ENCODE measurements at places on chromosomes 12 and 14.

DNA sequence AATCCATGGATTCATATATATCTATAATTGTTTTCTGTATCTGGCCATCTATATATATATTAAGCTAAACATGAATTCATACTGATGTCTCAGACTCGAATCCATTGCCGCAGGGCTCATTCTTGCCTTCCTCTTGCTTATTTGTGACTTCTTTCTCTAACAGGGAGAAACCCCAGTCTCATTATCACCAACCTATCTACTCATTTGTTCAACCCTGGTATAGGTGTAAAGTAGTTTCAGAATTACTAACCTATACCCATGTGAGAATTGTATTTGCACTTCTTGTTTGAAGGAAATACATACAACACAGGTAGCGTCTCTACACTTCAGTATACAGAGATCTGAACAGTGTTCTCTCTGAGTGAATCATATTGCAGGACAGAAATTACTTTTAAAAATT is 77.7 kb downstream of the PTPN11 start:
- DNase-seq, result no peak

DNA sequence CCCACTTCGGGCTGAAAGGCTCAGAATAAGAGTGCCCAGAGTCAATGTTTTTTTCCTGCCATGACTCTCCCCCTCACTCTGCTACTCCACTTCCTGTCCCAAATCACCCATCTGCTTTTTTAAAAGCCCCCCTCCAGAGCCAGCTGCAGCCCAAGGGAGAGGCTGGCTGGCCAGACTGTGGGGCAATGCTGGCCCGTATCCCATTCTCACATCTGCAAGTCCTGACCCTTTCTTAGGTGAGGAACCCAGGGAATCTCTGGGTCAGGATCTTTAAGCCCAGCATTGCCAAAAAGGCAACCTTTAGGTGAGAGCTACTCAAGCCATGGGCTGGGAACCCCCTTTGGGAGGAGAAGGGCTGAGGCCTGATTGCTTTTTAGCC is 1.7 kb upstream of the ITGA5 start:
- DNase-seq, result peak; percentile 38

- no peak for DNase-seq
These were observed 220.0 kb upstream of the GRIP1 start for GRCh38 chr12:66898700-66899469.

- no peak for DNase-seq
These were observed 193.9 kb downstream of the C12orf42 start for GRCh38 chr12:103301642-103302591.

DNA sequence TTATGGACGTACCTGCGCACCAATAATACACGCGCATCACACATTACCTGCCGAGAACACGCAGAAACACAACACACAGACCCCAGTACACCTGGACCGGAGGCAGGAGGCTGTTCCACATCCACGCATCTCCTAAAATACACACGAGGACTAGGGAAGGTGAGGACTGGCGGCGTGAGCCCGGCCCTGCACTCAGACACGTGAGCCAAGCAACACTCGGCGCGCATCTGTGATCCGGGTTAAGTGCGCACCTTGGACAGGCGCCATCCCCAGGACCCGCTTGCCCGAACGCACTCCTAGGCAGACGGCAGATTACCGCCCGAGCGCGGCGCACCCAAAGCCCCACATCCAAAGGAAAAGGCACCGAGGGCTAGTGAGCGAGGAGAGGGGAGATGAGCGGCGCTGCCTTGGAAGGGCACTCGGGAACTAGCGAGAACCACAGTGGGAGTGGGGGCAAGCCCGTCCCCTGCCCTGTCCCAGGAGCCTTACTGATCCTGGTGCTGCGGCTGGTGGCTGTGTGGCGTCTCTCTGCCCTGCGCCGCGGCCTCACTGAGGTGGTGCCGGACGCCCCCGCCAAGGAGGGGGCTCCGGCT is 417 bp downstream of the GLS2 start:
- DNase-seq, result peak; percentile 54

- no peak for DNase-seq
These were observed 720.9 kb downstream of the FSCB start for GRCh38 chr14:43786066-43786762.

DNA sequence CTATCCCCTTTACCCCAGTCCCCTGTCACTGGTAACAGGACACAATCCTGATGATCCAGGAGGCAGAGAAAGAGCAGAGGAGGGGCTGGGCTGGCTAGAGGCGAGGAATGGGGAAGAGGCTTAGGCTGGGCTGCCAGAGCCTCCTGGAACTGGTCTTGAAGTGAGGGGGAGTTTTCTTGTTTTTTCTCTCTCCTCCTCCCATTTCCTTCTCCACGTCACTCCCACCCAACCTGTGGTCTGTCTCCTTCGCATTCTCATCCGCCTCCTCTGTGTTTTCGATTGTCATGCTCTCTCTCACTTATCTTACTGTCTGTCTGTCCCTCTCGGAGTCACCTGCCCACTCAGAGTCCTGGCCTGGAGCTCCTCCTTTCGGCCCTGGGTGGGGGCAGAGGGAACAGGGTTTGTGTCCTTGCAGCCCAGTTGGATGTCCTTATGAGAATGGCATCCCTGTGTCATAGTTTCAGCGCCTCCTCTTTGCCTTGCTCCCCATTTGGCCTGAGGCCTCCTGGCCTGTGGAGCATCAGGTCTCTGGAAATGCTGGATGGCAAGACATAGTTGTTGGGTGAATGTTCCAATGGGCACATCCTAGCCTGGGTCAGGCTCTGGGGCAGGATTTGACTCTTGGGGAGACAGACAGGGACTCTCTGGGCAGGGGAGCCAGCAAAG is 3.4 kb upstream of the KRT80 start:
- DNase-seq, result no peak

DNA sequence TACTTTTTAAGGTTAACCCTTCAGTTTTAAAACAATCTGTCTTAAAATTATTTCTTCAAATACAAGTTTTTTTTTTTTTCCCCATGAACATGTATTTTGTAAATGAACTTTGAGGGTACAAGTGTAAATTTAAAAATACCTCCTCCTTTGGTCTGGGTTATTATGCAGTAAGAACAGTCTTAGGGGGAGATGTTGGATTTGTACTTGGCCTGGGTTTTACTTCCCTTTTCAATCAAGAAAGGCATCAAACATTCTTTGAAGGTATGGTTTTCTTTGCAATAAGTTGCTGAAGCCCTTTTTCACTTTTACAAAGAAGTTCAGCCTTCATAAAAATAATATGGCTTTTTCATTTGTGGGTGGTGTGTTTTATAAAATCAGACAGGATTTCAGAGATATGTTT is 20.5 kb downstream of the WBP11 start:
- no peak for DNase-seq

GRCh38 chr12:75622492-75622891 is 111.1 kb upstream of the KRR1 start:
- no peak for DNase-seq
